ENCODE measurements at places on chromosomes 2 and 18. TPM values are rescaled to one million over a fixed set of nuclear protein-coding genes. Genes with fewer than 3 reads are reported as not detected.

The XRCC5 gene
- 153 TPM for total RNA-seq

DNA sequence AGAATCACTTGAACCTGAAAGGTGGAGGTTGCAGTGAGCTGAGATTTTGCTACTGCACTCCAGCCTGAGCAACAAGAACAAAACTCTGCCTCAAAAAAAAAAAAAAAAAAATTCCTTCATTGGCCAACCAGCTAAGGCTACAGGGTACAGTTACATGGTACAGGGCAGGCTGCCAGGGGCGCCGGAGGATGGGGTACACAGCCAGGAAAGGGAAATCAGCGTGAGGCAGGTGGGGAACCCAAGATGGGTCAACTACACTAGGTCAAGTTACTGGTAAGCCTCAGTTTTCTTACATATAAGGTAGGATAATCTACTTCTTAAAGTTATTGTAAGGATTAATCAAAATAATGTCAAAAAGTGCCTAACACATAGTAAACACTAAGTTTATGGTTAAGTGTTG is 142.6 kb upstream of the MSH6 start:
- no peak for DNase-seq

DNA sequence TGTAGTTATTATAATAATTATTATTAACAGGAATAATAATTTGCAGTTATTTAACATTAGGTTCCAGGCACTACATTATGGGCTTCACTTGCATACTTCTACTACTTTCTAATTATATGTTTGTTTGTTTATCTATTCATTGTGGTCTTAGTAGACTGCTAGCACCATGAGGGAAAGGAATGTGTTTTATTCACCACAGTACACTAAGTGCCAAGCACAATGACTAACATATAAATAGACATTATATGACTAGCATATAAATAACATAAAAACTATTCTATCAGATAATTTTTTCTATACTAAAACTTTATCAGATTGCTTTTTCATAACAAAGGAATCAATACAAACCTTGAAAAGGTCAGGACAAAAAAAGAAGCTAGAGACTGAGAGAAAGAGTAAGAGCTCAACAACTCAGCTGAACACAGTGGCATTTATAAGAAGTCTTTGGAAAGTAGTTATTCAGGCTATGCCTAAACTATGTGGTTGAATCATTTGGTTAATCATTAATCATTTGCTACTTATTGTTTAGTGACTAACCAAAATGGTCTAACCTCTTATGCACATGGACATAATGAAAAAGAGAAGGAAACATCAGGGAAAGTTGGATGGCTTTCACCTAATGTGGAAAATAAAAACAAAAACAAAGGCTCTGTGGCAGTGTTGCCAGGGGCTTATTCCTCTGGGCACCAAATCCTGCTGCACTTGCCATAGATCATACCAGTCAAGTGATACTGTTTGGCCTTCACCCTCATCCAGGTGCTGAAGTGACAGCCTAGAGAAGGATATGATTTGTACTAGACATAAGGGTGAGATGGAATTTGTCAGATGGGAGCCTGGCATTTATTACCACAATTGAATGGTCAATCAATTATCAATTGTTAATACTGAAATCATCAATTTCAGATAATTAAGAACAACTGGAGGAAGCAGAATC is 174.9 kb downstream of the ETAA1 start:
- DNase-seq = no peak

GRCh38 chr2:163008642-163009041 is 170.1 kb upstream of the KCNH7 start:
- no peak for DNase-seq

The CREB1 gene
- total RNA-seq = 58.7 TPM

DNA sequence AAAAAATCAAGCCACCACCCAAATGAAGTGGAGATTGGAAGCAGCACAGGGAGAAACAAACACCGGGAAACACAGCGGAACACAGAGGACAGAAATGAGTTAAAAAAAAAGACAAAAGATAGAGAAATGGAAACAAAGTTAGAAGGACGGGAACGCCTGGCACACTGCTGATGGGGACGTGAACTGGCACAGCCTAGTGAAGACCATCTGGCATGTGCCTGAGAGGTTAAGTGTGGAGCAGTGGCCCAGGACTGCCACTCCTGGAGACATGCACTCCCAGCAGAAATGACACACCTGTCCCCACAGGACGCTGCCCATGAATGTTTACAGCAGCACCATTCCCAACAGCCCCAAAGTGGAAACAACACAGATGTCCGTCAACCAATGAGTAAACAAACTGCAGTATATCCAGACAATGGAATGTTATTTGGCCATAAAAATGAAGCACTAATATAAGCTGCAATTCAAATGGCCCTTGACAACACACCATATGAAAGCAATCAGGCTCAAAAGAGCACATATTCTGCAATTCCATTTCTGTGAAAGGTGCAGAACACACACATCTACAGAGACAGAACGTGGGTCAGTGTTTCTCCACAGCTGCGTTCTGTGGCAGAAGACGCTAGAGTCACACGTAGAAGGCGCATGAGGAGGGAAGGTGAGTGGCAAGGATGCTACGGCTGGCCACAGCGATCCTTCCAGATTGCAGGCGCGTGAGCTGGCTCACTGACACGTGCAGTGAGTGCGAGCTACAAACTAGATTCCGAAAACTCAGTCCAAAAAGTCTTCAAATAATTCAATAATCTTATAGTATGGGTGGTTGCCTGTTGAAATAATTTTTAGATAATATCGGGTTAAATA is 24.6 kb downstream of the THAP4 start:
- no peak for DNase-seq

The REEP1 gene
- total RNA-seq = 2.1 TPM

The FOXI3 gene
- not detected for total RNA-seq

DNA sequence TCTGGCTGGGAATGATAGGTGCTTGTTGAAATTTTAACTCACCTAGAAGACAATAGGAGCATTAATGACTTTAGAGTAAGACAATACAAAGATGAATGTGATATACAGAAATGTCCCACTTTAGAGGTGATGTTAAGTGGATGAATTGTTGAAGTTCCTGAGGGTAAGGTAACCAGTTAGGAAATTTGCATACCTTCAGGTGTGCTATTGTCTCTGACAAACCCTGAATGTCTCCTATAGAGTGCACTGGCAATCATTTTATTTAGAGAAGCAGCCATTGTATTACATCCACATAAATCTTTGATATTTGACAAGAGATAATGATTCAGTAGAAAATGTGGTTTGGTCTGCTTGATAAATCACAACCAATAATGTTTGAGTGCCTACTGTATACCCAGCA is 228.5 kb downstream of the RNF144A start:
- no peak for DNase-seq

All from suprapubic skin (tissue), 4 donors.